ENCODE measurements at places on chromosomes 13 and 19. TPM values are rescaled to one million over a fixed set of nuclear protein-coding genes. Genes with fewer than 3 reads are reported as not detected.

The DPRX gene
- not detected for total RNA-seq

The TUBB4A gene
- 2.5 TPM for total RNA-seq

The ETV2 gene
- total RNA-seq: 0.32 TPM

The PSG7 gene
- total RNA-seq: not detected

The EDNRB gene
- total RNA-seq: 110 TPM

The PEG3 gene
- 324 TPM for total RNA-seq

The SSC5D gene
- 24.4 TPM for total RNA-seq

The CYP2A6 gene
- not detected for total RNA-seq

The MAMSTR gene
- total RNA-seq: 2.5 TPM

The RNF6 gene
- 32.4 TPM for total RNA-seq

The CRX gene
- not detected for total RNA-seq

The RFPL4AL1 gene
- not detected for total RNA-seq

The CERS1 gene
- 7.2 TPM for total RNA-seq

The TLE6 gene
- total RNA-seq: 1.4 TPM

The ADGRE3 gene
- total RNA-seq: 0.16 TPM

The TMPRSS9 gene
- 0.11 TPM for total RNA-seq

The CDX2 gene
- total RNA-seq: not detected

The VAV1 gene
- total RNA-seq: 4.4 TPM

The CLEC4M gene
- not detected for total RNA-seq

The N4BP2L2 gene
- 338 TPM for total RNA-seq

The ZNF470 gene
- total RNA-seq: 9.7 TPM

The SIAH3 gene
- 0.16 TPM for total RNA-seq

The KLK14 gene
- not detected for total RNA-seq

The GJA3 gene
- 0.21 TPM for total RNA-seq

The EPS8L1 gene
- total RNA-seq: 3.0 TPM

The FGF22 gene
- total RNA-seq: not detected

The EID2 gene
- 10.9 TPM for total RNA-seq

The RAX2 gene
- not detected for total RNA-seq

The PCSK4 gene
- 1.6 TPM for total RNA-seq

The DOCK9 gene
- 84.4 TPM for total RNA-seq

The CCNA1 gene
- not detected for total RNA-seq

The PABPC3 gene
- 0.48 TPM for total RNA-seq

The ZSCAN1 gene
- total RNA-seq: not detected

The TMC4 gene
- total RNA-seq: 15.4 TPM

The FFAR1 gene
- total RNA-seq: not detected

The PRR36 gene
- 0.11 TPM for total RNA-seq

The KCNK6 gene
- total RNA-seq: 11.8 TPM
